ENCODE measurements at places on chromosomes 4 and X. TPM values are rescaled to one million over a fixed set of nuclear protein-coding genes. Genes with fewer than 3 reads are reported as not detected.

DNA sequence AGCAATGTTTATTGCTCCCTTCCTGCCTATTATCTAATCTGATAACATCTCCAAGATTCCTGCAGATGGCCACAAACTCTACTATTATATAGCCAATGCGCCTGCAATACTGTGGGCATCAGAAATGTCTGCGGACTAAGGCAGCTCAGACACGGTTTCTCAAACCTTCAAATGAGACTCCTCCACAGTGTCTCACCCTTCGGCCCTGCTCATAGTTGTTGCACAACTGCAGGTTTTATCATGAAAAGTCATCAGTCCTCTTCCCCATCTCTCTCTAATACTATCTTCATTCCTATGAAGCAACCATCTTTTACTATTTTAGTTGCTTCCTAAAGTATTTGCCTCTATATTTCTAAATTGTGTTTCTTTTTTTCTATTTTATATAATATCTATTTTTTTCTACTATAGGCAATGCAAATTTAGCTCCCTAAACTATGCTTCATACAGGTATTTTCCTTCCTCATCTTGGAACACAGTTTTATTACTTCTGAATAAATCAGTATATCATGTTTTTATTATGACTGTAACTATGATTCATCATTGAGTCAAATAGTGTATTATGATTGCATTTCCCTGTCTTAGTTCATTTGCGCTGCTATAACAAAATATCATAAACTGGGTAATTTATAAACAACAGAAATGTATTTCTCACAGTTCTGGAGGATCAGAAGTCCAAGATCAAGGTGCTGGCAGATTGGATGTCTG is 129.7 kb upstream of the EDNRA start:
- DNase-seq, result no peak

DNA sequence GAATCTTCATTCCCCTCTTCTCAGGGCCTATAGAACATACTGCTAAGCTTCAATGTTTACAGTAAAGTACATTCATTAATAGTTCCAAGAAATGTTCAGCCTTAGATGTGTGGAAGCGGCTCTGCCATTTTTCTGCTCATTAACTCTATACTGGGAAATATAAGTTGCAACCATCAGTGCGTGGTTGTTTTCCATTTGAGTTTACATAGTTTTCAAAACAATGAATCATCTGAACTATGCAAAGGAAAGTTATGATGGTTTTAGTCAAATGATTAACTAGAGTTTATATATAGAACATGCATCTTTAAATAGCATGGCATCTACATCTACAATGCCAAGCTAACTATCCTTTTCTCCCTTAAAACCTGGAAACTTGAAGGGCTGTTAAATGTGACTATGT is 29.6 kb downstream of the LEF1 start:
- no peak for DNase-seq

The HS3ST1 gene
- not detected for total RNA-seq

The TBC1D1 gene
- 30.5 TPM for total RNA-seq

GRCh38 chr4:159966746-159967145 is 863.9 kb downstream of the RAPGEF2 start:
- no peak for DNase-seq

DNA sequence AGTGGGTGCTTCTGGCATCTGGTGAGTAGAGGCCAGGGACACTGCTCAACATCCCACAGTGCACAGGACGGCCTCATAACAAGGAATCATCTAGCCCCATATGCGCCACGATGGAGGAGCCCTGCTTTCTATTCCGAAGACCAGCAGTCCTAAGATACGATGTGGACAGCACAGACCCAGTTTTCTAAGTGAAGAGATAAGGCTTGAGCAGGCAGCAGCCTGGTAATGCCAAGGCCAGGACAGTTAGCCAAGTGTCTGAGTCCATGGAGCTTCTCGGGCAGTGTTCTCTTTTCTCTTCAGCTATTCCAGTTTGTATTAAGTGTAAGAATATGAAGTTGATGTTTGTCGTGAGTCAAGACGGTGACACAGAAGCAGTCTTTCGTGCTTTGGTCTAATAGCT is 112.7 kb downstream of the TBL1X start:
- DNase-seq, result no peak

- DNase-seq, result no peak
These were observed 126.4 kb upstream of the NOCT start for GRCh38 chr4:138889216-138889615.

GRCh38 chr4:144699565-144699964 is 53.6 kb downstream of the HHIP start:
- DNase-seq, result no peak

DNA sequence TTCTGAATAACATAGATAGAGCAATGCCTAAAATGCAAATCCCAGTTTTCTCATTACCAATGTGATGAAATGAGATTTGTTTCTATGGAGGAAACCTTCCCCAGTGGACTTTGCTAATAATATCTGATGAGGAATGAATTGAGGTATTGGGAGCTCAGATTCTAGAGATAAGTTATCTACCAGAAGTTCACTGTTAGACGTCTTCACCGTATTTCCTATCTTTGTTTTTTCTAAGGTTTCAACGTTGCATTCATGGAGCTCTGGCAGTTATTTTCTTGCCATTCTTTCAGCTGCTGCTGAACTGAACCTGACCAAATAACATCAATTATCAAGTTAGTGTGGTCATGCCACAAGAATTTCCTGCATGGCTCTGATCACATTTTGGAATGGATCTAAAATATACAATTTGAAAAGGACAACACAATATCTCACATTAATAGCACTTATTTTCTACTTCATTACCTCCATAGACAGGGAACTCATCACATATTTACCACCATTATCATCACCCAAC is 511.8 kb upstream of the LCORL start:
- DNase-seq, result no peak

DNA sequence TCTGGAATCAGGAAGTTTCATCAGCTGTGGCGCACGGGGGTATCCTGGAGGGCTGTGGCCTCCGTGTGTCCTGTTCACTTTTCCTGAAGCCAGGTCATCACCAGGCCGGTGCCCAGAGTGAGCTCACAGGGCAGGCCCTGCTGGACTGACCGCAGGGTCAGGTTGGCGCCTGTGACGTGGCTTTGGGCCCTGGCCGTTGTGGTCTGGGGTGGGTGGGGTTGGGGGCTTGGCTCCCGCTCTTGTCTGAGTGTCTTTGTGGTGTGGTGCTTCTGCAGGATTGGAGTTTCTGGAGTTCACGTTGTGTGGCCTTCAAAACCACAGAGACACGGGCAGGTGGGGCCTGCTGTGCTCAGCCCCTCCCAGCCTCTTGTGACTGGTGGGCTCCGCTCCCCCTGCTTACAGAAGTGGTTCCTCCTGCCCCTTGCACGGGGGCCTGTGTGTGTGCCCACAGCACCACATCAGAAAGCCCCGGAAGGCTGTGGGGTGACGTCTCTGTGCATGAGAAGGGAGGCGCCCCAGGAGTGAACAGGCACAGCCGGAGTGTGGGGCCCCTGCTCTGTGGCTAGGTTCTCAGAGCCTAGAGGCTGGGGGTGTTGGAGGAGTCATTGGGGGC is 9.5 kb downstream of the RGS12 start:
- no peak for DNase-seq

DNA sequence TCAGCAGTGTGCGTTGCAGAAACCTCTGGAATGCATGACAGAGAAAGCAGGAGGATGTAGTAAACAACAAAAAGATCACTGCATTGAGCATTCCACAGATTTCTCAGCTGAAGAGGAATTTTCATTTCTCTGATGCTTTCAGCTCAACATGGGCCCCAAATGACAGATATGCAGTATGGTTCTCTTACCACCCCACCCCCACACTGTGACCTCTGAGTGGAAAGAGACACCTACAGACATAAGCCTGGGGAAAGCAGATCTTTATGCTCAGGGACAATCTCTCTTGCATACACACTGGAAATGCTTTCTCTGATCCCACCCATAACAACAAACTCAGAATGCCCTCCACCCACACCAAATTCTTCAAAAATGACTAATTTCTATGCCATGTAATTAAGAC is 983.7 kb upstream of the LCORL start:
- DNase-seq, result no peak

GRCh38 chrX:38273453-38273852 is 52.8 kb upstream of the SRPX start:
- DNase-seq, result no peak

GRCh38 chr4:8938623-8939022 is 67.0 kb upstream of the HMX1 start:
- DNase-seq, result no peak

The ERAS gene
- not detected for total RNA-seq

DNA sequence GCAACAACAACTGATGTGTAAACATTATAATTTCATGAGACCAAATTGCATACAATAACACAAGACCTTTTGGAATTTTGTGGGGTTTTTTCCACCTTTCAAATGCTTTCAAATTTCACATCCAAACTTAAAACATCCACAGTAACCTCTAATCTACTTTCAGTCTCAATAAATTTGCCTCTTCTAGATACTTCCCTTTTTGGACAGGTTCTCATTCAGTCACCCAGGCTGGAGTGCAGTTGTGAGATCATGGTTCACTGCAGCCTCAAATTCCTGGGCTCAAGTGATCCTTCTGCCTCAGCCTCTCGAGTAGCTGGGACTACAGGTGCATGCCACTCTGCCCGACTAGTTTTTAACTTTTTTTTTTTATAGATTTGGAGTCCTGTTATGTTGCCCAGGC is 556.6 kb downstream of the NLGN4X start:
- DNase-seq, result peak; percentile 52

- no peak for DNase-seq
These were observed 58.9 kb downstream of the PPM1K start for GRCh38 chr4:88225232-88226105.

- DNase-seq, result no peak
These were observed 25.8 kb downstream of the USP9X start for GRCh38 chrX:41110801-41111625.

- DNase-seq, result no peak
These were observed 1017.5 kb upstream of the TENM3 start for GRCh38 chr4:181225616-181226261.

The NCBP2L gene
- not detected for total RNA-seq

The CDX4 gene
- total RNA-seq, result not detected

DNA sequence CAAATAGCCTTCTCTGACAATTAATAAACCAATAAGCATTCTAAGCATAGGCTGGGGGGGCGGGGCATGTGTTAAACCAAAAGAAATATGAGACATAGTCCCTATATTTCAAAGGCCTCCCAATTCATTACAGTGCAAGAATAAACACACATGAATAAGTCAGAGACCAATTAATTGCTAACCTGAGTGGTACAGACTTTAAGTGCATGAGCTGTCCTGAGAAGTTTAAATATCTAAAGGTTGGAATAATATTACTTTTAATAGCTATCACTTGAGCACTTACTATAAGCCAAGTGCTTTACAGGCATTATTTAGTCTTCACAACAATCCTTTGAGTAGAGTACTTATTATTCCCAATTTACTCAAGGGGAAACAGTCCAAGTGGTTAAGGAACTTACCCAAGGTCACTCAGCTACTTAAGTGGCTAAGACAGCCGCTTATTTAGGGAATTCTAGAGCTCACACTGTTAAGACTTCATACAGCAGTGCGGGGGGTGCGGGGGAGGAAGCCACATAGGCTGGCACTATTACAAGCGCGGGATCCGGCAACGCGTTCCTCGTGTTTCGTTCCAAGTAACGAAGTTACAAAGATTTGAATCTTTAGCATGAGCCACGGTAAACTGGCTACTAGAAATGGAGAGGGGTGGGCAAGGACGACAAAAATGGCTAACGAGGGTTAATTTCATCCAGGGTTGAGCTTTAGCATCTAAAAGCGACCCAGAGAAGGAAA is 1.4 kb downstream of the THOC2 start:
- peak; percentile 51 for DNase-seq

GRCh38 chrX:56813318-56813837 is 84.3 kb downstream of the NBDY start:
- DNase-seq, result no peak

The ART3 gene
- total RNA-seq, result not detected

GRCh38 chr4:77097611-77098010 is 21.8 kb upstream of the CCNI start:
- DNase-seq, result no peak

GRCh38 chr4:114487101-114487500 is 111.5 kb upstream of the UGT8 start:
- no peak for DNase-seq

DNA sequence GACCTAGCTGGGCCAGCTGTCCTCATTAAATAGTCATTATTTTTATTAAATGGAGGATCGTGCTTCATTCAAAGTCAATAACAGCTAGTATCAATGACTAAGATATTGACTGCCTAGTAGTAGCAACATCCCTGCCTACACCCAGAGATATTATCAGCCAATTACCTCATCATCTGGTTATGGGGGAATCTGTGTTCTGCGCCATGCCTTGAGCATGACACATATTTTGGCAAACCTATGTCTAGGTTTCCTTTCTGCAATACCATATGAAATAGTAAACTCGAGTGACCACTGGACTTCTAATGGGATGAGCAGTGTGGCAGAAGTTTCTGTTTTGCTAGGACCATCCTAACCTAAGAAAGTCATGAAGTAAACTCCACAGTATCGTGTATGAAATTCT is 50.0 kb upstream of the AADAT start:
- no peak for DNase-seq

All from Karpas-422 (cell line).